ENCODE measurements at places on chromosomes 13 and 19. TPM values are rescaled to one million over a fixed set of nuclear protein-coding genes. Genes with fewer than 3 reads are reported as not detected.
A peak's percentile ranks its signal among the peaks of the same experiment; 100 is the strongest.

GRCh38 chr19:27748551-27749152 is 1464.3 kb downstream of the UQCRFS1 start:
- no peak for DNase-seq

Gene LILRB2
- total RNA-seq: not detected

GRCh38 chr19:10713317-10713716 is 4.6 kb upstream of the DNM2 start:
- DNase-seq: no peak

- DNase-seq: no peak
Observed at GRCh38 chr19:44346556-44346955, 9.9 kb downstream of the ZNF112 start.

GRCh38 chr13:97179501-97179900 is 42.6 kb upstream of the MBNL2 start:
- DNase-seq: no peak

DNA sequence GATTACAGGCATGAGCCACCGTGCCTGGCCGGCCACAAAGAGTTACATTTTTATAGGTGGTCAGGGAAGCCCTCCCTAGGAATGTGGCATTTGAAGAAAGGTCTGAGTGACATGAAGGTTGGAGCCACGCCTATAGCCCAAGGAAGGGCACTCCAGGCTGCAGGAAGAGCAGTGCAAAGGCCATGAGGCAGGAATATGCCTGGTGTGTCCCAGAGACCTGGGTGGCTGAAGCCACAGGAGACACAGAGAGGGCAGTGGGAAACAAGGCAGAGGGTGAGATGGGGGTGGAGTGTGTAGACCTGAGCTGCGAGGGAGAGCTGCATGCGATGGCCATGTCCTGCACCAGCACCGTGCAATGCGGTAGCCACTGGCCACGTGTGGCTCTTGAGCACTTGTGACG is 4.9 kb downstream of the PNMA8B start:
- no peak for DNase-seq

- DNase-seq: no peak
Observed at GRCh38 chr19:53008061-53008778, 5.5 kb upstream of the ERVV-1 start.

DNA sequence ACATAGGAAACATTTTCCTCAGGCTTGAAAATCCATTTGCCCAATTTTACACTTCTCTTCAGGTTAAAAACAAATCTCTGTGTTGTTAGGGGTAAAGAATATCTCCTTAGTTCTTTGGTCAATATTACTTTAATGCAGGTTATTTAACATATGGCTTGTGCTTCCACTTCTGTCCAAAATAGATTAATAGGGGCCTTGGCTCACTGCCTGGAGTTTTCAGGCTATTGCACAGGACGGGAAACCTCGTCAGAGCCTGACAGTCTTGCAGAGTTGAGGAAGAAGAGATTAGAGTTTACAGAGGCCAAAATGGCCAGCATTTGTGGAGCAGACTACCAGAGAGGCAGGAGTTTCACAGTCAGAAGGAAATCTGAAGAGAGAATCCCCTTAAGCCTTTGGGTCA is 863.9 kb upstream of the GPC6 start:
- no peak for DNase-seq

Gene KANK3
- 1.2 TPM for total RNA-seq

- no peak for DNase-seq
Observed at GRCh38 chr13:45838171-45838745, 13.3 kb downstream of the SIAH3 start.

Gene ZNF420
- 10.2 TPM for total RNA-seq

GRCh38 chr13:44471686-44472085 is 98.1 kb downstream of the SERP2 start:
- DNase-seq: peak; percentile 60

DNA sequence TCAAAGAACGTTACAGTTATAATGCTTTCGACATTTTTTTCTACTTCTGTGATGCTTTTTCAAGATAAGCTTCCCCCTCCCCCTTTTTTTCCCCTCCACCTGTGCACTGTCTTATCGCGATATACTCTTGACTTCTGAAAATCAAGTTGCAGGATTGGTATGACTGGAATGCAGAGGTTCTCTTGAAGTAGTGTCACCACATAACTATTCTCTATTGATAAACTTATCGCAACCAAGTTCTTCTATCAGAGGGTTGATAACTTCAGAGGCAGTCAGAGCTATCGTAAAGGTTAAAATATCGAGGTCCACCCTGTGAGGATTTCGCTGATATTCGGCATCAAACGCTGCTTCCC is 820 bp downstream of the EID2 start:
- DNase-seq: no peak

Gene PSG11
- total RNA-seq: 0.17 TPM

Data from A172 (cell line).